Left ventricle myocardium superior (tissue), 1 donor: ENCODE measurements at places on chromosomes 5 and 9. TPM values are rescaled to one million over a fixed set of nuclear protein-coding genes. Genes with fewer than 3 reads are reported as not detected.

Gene PLPPR1
- not detected for total RNA-seq

Gene BARX1
- not detected for total RNA-seq

Gene ZFP37
- 0.82 TPM for total RNA-seq

Gene SH3RF2
- total RNA-seq: 350 TPM

Gene OR13C2
- not detected for total RNA-seq

Gene TMEM203
- 43.3 TPM for total RNA-seq
